ENCODE measurements at places on chromosomes 5 and 9.
A peak's percentile ranks its signal among the peaks of the same experiment; 100 is the strongest.

DNA sequence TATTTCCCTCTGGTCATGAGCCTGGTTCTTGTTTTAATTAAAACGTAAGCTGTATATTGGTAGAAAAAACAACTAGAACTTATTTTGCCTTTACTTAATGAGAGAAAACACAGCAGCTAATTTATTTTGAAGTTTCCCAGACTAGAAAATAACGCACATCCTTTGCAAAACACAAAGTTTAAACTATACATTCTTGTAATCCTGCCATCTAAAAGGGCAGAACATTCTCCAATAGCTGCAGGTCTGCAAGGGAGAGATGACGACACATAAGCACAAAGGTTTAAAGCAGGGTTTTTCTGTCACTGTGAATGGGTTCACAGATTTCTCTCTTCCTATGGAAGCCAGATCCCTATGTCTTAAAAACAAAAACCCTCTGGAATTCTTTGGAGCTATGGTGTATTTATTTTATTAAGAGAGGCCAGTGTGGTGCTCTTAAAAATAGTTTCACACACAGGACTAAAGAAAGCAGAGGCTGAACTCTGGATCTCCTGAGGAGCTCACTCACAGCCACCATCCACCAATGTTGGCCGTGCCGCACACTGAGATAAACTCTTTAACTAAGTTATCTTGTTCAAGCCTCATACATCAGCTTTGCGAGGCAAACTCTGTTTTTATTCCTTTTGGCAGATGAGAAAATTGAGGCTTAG, 82.4 kb downstream of the SNCAIP start:
- no peak for DNase-seq

DNA sequence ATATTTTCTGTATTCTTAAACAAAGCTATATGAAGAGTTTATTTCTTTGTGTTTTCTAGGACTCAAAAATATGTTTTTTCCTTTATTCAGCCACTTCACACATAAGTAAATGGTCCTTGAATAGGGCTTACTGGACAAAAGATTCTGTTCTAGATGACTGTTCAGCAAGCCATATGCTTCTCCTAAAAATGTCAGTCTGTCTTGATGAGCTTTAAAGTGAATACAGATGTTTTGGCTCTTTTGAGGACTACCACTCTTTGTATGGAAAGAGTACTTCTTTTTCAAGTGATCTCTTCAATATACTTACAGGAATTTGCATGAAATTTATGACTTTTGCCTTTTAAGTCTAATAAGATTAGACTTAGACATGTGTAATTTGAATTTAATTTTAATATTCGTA, 8.4 kb downstream of the NDUFS4 start:
- no peak for DNase-seq

GRCh38 chr5:337563-338130, 16.1 kb downstream of the AHRR start:
- no peak for DNase-seq

DNA sequence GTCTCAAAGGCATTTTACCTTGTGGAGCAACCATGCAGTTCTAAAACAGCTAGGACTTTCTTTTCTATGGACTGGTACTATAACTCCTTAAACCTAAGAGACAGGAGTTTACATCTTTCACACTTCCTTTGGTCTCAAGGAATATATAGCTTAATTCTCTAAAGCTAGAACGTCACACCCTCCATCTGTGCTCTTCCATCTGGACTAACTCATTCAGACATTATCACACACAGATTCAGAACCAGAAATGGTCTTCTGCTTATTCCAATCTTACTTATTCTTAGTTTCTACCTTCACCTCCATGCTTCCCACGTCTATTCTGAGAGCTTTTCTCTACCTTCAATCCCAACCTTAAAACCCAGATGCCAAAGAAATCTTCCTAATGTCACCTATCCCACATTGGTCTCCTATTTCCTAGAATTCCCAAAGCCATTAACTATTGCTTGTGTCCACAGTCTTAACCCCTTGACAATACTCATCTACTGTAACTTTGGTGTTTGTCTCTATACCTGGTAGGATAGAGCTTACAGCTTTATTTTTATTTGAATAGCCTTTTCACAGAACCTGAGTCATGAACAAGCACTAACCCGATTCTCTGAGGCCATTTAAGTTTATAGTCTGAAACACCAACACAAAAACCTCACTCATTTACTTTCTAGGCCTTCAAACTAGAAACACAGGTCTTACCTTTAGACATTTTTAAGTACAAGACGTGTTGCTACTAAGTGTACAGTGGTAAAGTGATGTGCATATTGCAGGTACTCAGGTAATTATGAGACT, 22.8 kb downstream of the CSNK1A1 start:
- DNase-seq, result no peak

DNA sequence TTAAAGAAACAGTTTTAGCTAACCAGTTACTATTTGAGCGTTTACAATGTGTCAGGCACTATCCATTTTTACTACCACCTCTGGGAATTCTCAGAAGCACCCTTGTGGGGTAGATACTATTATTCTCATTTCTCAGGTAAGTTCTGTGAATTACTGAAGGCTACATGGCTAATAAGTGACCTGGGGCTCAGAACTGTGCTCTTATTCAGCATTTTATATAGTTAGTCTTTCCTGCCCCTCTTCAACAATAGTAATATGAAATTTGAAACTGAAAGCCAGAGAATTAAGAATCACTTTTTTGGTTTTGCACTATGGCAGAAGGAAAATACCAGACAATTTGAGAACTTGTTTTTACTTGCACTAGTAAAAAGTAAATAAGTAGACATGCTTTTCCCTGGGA, 11.8 kb downstream of the ELL2 start:
- no peak for DNase-seq

GRCh38 chr9:31847963-31848362, 536.5 kb upstream of the ACO1 start:
- no peak for DNase-seq

DNA sequence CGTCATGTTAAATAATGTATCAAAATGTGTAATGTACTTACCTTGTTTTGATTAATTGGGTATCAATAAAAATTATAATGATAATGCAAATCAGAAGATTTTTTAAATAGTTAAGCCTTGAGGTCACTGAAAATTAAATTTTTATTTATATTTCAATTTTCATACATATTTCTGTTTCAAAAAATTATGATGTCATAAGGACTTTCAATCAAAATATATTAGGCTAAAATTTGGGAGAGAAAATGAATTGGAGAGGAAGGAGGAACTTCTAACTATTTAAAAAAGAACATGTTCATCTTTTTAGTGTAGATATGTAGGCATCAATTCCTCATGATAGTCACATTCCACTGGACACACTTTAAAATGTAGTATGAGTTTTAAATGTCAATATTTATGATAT, 29.1 kb upstream of the ERAP1 start:
- no peak for DNase-seq

DNA sequence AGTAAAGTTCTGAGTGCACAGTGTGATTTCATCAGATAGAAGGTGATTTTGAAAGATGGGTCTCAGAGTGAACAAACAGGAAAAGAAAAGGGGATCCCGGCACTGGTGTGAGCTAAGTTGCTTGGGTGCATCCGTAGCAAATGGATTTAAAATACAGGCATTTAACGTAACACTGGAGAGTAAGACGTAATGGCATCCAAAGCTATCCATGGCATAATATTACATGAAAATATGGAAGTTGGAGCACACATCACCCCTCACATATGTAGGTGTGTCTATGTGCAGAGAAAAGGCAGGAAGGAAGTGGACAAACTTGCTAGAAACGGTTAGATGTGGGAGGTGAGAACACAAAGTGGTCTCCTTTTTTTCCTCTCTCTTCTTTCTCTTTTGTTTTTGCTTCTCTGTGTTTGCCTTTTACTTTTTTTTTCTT, 38.2 kb upstream of the SEMA4D start:
- DNase-seq, result no peak

DNA sequence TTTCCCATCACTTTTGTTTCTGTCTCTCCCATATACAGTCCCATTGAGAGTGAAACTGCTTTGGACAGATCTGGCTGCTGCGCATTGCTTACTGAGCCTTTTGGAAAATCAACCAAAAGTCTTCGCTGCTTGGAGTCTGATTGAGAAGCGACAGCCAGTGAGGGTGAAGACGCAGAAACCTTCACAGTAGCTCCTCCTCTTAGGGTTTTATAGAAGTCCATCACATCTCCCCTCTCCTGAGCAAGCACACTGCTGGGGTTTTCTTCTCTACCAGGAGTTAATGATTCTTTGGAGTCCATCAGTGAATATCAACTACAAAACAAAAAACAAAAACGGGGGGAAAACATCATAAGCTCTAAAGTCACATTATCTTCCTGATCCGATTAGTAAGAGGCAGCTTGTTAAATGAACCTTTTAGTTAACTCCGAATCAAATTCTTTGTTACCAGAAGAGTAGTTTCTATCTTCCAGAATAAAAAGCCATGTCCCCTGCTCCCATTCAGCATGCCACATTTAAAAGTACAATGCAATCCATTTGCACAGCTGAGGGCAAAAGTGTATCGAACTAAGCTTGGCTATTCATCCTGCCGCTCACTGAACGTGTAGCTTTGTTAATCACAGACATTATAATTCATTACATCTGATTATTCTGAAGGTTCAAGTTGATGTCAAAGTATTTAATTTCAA, 2.8 kb downstream of the NR3C1 start:
- no peak for DNase-seq

GRCh38 chr5:134749415-134749814, 9.2 kb upstream of the DDX46 start:
- DNase-seq, result no peak

DNA sequence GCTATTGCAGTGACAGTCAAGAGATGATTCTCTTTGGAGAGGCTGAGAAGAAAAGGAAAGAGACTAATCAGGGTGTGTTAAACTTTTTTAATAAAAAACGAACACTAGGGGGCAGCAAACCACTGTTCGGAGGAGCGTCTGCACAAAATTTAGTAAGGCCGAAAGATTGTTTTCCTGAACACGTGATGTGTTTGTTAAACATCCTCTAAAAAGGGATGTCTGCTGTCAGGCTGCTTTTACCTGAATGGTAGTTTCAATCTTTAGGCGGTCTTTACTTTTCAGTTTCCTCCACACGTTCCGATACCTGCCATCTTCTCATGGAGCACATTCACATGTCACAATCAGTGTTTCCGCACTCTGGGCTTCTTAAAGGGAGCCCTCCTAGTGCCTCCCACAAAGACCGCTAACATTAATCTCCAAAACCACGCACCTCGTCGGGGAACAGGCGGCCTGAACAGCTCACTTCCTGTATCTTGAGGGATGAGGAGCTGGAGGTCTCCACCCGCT, 125.2 kb downstream of the GPBP1 start:
- no peak for DNase-seq

- no peak for DNase-seq
These were observed 1.4 kb downstream of the PIK3R1 start for GRCh38 chr5:68217047-68217355.

GRCh38 chr5:37490931-37491330, 111.8 kb downstream of the WDR70 start:
- no peak for DNase-seq

GRCh38 chr9:128293091-128293490, 17.0 kb downstream of the SWI5 start:
- DNase-seq, result no peak

- no peak for DNase-seq
These were observed 5.4 kb upstream of the HEMGN start for GRCh38 chr9:97943308-97943855.

- no peak for DNase-seq
These were observed 11.2 kb downstream of the ENC1 start for GRCh38 chr5:74629326-74629725.

GRCh38 chr5:60510049-60510448, 189.9 kb downstream of the DEPDC1B start:
- no peak for DNase-seq

DNA sequence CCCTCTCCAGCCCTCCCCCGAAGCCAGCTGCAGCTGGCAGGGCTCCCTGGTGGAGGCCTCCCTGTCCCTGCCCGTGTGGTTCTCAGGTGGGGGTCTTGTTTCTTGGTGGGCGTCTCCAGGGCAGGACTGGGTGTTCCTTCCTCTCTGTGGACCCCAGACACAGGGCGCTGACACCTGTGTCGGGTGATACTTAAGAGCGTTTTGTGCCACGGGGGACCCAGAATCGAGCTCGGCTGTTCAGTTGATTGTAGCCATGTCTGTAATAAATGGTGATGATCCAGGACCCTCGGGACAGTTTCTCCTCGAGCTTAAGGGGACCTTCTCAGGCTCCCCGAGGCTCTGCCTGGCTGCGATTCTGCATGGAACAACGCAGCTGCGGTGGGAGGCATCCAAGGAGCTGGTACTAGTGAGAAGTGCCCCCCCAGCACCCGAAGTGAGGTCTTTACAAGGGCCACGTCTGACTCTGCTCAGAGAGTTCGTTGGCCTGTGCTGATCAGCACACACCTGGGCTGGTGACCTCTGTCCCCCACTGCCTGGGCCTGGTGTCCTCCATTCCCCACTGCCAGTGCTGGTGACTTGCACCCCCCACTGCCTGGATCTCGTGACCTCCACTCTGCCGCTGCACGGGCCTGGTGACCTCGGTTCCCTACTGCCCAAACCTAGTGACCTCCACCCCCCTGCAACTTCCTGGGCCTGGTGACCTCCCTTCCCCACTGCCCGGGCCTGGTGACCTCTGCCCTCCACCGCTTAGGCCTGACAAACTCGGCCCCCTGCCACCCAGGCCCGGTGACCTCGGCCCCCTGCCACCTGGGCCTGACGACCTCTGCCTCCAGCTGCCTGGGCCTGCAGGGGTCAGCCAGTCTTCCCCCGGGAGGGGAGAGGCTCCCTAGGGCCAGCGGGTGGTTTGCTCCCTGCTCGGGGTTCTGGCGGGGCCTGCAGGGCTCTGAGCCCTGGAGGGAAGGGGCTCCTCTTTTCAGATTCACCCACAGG, 36.0 kb downstream of the NDUFS6 start:
- DNase-seq, result peak; percentile 61

DNA sequence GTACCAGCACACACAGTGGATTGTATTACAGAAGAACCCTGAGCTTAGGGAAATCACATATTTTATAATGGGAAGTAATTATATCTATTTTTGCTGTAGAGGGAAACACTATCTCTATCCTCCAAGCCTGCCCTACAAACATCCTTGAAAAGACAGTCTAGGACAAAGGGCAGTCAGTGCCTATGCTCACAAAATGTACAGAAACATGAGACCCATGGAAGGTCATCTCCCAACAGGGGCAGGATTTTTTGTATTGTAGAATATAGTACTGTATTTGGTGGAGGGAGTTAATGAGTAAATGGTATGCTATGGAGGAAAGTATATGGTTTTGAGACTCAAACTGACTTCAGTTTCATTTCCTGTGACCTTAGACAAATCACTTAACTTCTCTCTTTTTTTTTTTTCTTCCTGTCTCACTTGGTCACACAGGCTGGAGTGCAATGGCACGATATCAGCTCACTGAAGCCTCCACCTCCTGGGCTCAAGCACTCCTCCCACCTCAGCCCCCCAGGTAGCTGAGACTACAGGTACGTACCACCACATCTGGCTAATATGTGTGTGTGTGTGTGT, 5.8 kb upstream of the RAB14 start:
- DNase-seq, result no peak

GRCh38 chr9:112176524-112176923, 1.4 kb upstream of the SUSD1 start:
- DNase-seq, result no peak

DNA sequence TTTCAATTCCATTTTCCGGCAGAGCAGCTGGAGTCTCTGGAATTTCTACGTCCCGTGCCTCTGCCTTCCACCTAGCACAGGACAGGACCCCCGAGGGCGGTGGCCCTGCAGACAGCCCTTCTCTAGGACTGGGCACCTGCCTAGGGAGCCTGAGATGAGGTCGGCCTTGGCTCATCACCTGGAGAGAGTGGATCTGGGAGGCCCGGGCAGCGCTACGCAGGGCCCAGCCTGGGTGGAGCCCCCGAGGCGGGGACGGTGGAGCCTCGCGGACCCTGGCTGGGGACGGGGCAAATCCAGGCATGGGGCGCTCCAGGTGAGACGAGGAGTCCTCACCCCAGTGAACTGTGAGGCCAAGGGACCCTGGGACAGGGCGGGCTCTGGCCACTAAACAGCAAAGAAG, 114.5 kb downstream of the MTRR start:
- DNase-seq, result no peak

Data from RWPE2 (cell line).